ENCODE measurements at places on chromosomes 11 and 22. TPM values are rescaled to one million over a fixed set of nuclear protein-coding genes. Genes with fewer than 3 reads are reported as not detected.

Gene NXPE1
- not detected for total RNA-seq

Gene MAP6
- total RNA-seq, result 0.25 TPM

Gene CRYBA4
- not detected for total RNA-seq

Gene CYB5R2
- total RNA-seq, result 0.82 TPM

Gene PKP3
- not detected for total RNA-seq

Gene SLC22A9
- not detected for total RNA-seq

Gene MYO18B
- 2.0 TPM for total RNA-seq

Gene FGF4
- total RNA-seq, result not detected

Gene OR52K1
- total RNA-seq, result not detected

Gene OR52A1
- total RNA-seq, result not detected

Gene KIAA1671
- 25.4 TPM for total RNA-seq

Gene MAPK8IP2
- 0.29 TPM for total RNA-seq

Gene GAS2L1
- 5.1 TPM for total RNA-seq

Gene PEX16
- 47.1 TPM for total RNA-seq

Gene LRRC55
- not detected for total RNA-seq

Gene CLDN5
- total RNA-seq, result 0.40 TPM

Gene NCF4
- total RNA-seq, result 23.3 TPM

Gene CARD18
- not detected for total RNA-seq

Gene SLC5A12
- not detected for total RNA-seq
